ENCODE measurements at places on chromosomes 11 and 22.

DNA sequence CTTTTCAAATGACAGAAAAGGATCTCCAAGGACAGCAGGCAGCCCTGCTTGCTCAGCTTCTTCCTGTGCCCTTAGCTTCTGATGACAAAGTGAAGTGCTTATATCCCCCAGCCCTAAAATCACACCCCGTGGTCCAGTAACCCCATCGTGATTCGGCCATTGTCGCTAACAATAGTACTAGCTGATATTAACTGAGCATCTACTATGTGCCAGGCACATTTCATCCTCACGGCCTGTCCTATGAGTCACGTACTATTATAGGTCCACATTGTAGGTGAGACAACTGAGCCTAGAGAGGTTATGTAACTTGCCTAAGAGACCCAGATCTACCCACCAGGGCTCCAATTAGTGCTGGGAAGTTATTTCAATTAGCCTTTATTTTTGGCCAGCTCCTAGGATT lies 6.1 kb downstream of the SCN4B start:
- DNase-seq = no peak

DNA sequence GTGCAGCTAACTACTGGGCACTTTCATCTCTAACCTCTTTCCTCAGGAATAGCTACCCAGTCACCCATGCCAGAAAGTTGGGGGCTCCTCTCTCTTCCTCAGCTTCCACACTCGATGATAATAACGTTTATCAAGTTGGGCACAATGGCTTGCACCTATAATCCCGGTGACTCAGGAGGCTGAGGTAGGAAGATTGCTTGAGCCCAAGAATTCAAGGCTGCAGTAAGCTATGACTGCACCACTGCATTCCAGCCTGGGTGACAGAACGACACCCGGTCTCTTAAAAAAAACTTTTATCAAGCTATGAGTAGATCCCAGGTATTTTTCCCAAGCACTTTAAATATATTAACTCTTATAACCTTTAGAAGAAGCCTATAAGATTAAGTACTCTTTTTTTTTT lies 2.0 kb downstream of the SF3A1 start:
- peak; percentile 34 for DNase-seq

GRCh38 chr11:130514316-130514715 lies 65.9 kb downstream of the ADAMTS15 start:
- DNase-seq = no peak

DNA sequence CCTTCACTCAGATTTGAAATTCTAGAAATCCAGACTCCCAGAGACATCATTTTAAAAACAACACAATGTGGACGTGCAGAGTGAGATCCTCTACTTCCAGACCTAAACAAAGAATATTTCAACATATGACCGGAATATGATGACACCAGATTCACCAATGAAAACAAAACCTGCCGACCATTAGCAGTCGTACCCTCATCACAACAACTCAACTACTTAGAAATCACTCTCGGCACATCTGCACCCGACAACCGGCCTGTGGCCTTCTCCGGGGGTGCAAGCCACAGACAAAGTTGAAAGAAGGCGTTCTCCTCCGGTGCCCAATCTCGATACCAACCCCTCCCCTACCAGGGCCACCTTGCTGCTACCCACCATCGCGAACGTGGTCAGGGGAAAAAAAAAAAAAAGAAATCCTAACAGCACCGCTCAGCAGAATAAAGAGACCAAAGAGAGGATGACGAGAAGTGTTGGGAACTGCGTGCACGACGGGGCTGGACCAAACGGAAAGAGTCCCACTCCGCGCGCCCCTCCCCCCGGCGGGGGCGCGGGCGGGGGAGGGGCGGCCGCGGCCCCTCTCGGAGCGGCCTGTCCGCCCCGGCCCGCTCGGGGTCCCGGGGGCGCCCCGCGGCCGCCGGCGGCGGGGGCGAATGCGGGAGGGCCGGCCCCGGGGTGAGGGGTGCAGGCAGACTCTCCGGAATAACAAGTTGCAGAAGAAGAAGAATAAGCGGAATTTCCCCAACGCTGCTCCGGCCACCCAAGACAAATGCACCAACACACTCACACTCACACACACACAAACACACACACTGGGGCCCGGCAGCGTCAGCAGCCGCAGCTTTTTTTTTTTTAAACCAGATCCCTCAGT lies 1.7 kb downstream of the PHF21A start:
- peak; percentile 63 for DNase-seq

DNA sequence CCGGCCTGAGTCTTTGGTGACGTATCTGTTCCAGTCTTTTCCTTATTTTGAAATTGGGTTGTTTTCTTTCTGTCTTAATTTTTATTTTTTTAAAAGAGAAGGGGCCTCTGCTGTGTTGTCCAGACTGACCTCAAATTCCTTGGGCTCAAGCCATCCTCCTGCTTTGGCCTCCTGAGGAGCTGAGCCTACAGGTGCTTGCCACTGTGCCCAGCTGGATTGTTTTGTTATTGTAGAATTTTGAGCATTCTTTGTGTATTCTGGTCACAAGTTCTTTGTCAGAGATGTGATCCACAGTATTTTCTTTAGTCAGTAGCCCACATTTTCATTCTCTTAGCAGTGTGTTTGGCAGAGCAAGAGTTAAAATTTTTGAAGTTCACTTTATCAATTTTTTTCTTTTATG lies 100.1 kb downstream of the ATXN10 start:
- no peak for DNase-seq

- no peak for DNase-seq
Measured at GRCh38 chr11:71463331-71464211, 10.6 kb downstream of the NADSYN1 start.

DNA sequence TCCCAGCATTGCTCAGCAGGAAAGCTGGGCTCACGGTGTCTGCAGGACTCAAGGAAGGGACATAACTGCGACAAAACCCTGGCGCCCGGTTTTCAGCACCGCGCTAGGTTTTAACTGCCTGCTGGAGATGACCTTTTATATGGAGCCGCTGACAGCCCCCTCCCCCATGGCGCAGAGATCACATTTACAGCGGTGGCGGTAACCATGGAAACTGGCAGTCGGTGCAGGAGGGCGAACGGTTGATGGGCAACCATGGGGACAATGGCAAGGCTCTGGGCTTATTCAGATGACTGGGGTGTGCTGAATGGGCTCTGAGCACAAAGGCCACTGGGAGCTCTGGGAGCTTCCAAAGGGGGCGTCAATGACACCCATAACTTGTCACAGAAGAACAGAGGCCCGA lies 37.2 kb downstream of the CELSR1 start:
- DNase-seq = no peak

- DNase-seq = no peak
Measured at GRCh38 chr11:12715131-12715530, 40.9 kb downstream of the TEAD1 start.
